ENCODE measurements at places on chromosomes 1 and 21.

DNA sequence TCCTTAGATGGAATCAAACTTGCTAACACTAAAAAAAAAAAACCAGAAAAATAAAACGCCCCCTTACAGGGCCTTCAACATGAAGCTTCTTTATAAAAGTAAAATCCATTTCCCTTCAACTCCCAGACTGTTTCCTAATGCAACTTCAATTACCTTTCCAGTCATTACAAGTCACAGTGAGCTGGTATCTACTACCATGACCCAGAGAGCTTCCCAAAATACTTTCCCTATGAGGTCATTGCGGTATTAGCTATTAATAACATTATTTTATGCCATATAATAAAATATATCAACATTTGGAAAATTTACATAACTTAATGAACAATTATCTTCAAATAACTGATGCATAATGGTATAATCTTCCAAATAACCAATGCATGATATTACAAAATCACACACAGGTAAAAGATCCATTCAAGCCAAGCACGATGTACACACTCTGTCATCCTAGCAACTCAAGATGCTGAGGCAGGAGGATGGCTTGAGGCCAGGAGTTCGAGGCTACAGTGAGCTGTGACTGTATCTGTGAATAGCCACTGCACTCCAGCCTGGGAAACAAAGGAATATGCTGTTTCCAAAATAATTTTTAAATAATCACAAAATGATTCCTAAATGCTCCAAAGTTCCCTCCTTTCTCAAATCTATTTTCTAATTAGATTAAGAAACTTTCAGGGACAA lies 24.1 kb downstream of the EIF4G3 start:
- no peak overlapping the region for H3K4me3 ChIP-seq
- no peak for DNase-seq
- peaks cover 7% of the 10 kb centered on the region for H3K36me3 ChIP-seq
- peaks cover 16% of the 10 kb centered on the region for H3K4me1 ChIP-seq

GRCh38 chr1:180863158-180863775 lies 49.4 kb upstream of the KIAA1614 start:
- no peak overlapping the region for H3K4me3 ChIP-seq
- H3K4me1 ChIP-seq: no peaks in the 10 kb centered on the region
- H3K27ac ChIP-seq: no peak overlapping the region

DNA sequence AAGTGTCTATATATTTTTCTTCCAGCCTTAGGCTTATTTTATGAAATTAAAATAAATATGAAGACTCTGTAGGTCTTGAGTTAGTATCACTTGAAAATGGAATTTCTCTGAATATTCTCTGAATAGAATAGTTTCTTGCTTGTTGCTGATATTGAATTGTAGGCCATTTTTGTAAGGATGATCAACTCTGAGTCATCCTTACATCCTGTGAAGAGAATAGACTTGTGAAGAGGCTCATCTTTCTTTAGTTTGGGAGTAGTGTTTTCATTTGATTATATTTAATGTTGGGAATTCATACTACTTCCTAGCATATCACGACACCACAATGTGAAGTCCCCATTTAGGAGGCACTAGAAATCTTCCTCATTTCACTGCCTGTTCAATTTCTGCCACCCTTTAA lies 27.5 kb upstream of the CD1D start:
- no peak overlapping the region for H3K4me3 ChIP-seq
- no peaks in the 10 kb centered on the region for H3K27me3 ChIP-seq
- H3K27ac ChIP-seq: no peak overlapping the region
- DNase-seq: no peak

- H3K36me3 ChIP-seq: no peaks in the 10 kb centered on the region
- no peak overlapping the region for H3K27ac ChIP-seq
- no peaks in the 10 kb centered on the region for H3K4me1 ChIP-seq
- no peak for DNase-seq
- no peak overlapping the region for H3K4me3 ChIP-seq
- H3K27me3 ChIP-seq: no peaks in the 10 kb centered on the region
Observed at GRCh38 chr21:31470896-31471694, 127.0 kb upstream of the TIAM1 start.

DNA sequence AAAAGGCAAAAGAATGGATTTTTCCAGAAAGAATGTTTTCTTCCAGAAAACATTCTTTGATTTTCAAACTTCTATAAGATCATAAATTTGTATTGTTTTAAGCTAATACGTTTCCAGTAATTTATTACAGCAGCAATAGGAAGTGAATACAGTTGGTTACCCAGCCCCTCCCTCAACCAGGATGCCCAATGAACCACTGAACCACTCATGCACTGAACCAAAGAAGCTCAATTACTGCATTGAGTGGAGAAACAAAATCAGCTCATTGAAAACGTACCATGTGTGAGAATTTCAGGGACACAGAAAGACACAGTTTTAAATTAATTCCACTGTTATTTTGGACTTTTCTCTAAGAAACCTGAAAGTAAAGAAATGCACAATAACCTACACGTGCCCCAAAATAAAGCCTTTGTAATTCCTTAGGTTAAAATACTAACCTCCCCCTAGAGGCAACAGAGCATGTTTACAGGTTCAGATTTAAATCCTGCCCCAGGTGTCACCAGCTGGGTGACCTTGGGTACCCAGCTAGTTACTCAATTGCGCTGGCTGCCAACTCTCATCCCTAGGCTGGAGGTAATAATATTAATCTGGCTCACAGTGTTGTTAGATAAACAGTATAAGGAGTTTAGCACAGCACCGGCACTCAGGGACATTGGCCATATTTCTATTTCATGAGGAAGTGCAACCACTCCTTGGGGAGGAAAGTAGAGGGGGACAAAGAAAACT lies 111.7 kb downstream of the NMNAT2 start:
- peaks cover 73% of the 10 kb centered on the region for H3K4me1 ChIP-seq
- H3K36me3 ChIP-seq: no peaks in the 10 kb centered on the region
- H3K4me3 ChIP-seq: no peak overlapping the region

DNA sequence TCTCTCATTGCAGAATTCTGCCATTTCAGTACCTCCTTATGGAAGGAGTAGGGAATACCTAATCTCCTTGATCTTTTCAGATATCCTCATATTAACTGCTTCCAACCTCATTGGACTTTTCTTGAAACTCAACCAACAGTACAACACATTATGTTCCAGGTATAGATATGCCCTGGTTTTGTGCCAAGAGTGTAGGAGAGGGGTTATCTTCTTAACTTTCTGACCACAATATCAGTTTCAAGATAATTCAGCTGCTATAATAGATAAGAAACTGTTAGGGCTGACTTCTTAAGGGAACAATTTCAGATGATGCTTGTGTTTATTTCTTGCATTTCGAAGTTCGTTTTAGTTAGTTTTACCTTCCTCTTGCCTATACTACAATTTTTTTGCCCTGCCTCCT lies 2.1 kb upstream of the LPGAT1 start:
- no peak overlapping the region for H3K4me3 ChIP-seq
- H3K36me3 ChIP-seq: no peaks in the 10 kb centered on the region
- peaks cover 13% of the 10 kb centered on the region for H3K27me3 ChIP-seq
- DNase-seq: no peak

- H3K4me3 ChIP-seq: no peak overlapping the region
- DNase-seq: no peak
- H3K27ac ChIP-seq: no peak overlapping the region
- no peaks in the 10 kb centered on the region for H3K36me3 ChIP-seq
Observed at GRCh38 chr1:165869343-165869742, 41.9 kb downstream of the UCK2 start.

DNA sequence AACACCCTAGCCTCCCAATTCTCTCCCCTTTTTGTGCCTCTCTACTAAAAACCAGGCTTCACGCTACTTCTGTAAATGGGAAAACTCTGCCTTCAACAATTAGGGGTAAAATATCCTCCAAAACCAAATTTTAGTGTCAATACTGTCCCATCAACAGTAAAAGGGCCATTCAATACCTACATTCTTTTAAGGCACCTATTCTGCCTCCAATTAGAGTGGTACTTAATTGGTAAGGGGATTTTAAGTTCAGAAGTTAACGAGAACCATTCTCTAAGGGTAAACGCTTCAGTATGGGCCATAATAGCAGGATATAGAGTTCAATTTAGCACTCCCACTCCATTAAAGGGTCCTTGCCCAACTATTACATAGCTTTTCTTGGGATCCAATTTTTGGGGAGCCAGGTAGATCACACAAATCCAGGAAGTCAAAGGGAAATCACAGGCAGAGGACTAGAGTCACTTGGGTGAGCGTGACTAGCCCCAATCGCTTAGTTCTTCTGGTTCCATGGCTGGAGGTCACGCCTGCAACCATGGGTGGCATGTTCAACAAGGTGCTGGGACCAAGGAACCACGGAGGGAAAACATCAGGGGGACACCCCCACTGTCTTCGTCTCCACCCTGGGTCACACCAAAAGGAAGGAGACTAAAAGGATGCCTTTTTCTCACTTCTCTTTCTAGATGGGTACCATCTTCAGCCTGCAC lies 20.1 kb upstream of the BSDC1 start:
- no peaks in the 10 kb centered on the region for H3K36me3 ChIP-seq
- DNase-seq: no peak
- H3K27me3 ChIP-seq: no peaks in the 10 kb centered on the region
- H3K4me3 ChIP-seq: no peak overlapping the region
- no peak overlapping the region for H3K27ac ChIP-seq

DNA sequence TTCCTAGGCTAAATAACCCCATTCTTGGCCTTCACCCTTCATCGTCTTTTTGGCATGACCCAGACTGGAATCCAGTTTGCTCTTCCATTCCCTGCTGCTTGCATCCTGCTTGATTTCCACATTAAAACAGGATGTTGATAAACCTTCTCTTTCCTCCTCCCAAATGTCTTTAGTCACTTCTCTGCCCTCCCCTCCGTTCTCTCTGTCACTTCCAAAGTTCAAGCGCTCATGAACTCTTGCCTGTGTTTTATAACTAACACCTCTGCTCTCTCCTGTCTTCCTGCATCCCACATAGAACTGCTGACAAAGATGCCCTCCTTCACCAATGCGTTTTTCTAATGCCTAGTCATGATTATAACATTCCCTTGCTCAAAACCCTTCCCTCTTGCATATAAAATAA lies 65.6 kb upstream of the SLC44A3 start:
- no peaks in the 10 kb centered on the region for H3K27me3 ChIP-seq
- no peaks in the 10 kb centered on the region for H3K36me3 ChIP-seq

- H3K4me1 ChIP-seq: no peaks in the 10 kb centered on the region
- no peak for DNase-seq
- H3K27ac ChIP-seq: no peak overlapping the region
- H3K4me3 ChIP-seq: no peak overlapping the region
- H3K27me3 ChIP-seq: no peaks in the 10 kb centered on the region
Observed at GRCh38 chr1:185495007-185495406, 178.0 kb upstream of the IVNS1ABP start.

DNA sequence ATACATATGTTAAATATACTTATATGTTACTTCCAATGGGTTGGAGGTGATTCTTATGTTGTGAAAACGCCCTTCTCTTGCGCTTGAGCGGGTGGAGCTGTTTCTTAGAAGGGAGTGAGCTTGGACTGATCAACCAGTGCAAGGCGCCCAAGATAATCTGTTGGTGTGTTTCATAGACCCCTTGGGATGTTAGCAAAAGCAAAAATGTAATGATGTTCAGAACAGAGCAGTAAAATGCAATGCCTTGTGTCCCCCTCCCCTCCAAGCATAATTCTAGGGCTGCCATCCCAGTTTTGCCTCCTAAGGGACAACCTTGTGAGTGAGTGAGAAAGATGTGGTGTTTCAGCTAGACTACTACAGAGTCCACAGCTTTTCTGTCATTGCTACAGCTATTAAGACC lies 6.2 kb upstream of the CD34 start:
- no peak overlapping the region for H3K4me3 ChIP-seq
- no peaks in the 10 kb centered on the region for H3K27me3 ChIP-seq
- H3K4me1 ChIP-seq: peaks cover 20% of the 10 kb centered on the region
- no peak for DNase-seq
- H3K27ac ChIP-seq: no peak overlapping the region

DNA sequence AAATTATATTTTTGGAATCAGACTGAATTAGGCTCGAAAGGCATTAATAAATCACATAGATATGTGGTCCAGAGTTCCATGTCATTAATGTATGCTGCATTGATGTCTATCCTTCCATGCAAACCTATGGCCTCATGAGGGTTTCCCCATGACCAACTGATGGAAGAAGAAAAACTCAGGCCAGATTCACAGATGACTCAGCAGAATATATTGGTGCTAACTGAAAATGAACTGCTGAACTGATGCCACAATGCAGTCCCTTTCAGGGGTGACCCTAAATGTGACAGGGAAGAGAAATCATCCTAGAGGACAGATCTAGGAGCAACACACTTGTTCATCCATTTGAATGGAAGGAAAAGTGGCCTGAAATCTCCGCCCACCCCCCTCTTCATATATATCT lies 110.5 kb upstream of the KCND3 start:
- no peaks in the 10 kb centered on the region for H3K4me1 ChIP-seq
- H3K4me3 ChIP-seq: no peak overlapping the region
- H3K27ac ChIP-seq: no peak overlapping the region
- H3K36me3 ChIP-seq: no peaks in the 10 kb centered on the region
- DNase-seq: no peak

GRCh38 chr1:205826016-205826806 lies 13.2 kb upstream of the SLC41A1 start:
- no peak for DNase-seq
- H3K4me1 ChIP-seq: no peaks in the 10 kb centered on the region
- no peak overlapping the region for H3K27ac ChIP-seq
- no peaks in the 10 kb centered on the region for H3K36me3 ChIP-seq
- no peak overlapping the region for H3K4me3 ChIP-seq
